ENCODE measurements at places on chromosomes 4 and X.

DNA sequence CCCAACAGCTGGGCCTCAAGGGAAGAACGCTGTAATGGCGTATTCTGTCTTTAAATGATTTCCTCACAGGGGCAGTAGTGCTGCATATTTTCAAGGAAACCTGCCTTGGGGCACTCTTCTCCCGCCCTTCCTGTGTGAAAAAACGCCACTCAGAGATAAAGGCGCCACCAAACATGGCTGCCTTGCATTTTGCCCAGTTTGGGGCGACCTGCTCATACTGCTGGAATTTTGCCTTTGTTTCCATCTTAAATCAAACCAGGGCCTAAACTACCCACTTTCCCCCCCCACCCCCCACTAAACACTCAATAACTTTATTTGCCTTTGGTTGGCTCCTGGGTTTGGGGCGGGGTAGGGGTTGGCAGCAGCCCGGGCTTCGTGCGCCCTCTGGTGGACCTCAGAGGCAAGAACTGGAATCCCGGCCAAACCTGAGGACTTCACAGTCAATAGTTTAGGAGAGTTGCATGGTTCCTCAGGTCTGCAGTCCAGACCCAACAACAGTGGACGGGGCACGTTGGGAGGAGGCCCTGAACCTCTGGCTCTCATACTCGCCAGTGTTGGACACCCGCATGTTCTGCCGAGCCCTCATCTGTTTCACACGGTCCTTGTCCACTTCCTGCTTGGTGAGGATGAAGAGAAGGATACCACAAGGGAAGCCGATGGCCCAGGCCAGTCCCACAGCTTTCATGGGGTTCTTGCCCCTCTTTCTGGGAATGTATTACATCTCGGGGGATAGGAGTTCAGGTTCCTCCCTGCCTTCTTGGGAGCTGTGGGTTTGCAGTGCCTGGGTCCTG, 220.1 kb upstream of the STK26 start:
- DNase-seq, result no peak

- DNase-seq, result no peak
These were observed 39.8 kb downstream of the NPY2R start for GRCh38 chr4:155248002-155248896.

- no peak for DNase-seq
These were observed 144.8 kb upstream of the UNC5C start for GRCh38 chr4:95693594-95693993.

- DNase-seq, result no peak
These were observed 322.0 kb downstream of the FSTL5 start for GRCh38 chr4:161841759-161842158.

DNA sequence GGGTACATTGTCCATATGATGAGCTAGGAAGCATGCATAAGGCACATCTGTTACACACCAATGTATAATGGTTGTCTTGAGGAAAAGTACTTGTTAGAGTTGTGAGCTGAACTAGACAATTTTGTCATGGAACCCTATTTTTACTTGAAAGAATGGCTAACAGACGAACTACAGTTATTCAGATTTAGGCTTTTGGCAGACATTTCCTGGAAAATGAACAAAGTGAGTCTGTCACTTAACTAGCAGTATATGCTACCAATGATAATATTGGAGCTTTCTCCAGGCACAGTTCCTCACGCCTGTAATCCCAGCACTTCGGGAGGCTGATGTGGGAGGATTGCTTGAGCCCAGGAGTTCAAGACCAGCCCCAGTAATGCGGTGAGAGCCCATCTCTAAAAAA, 61.9 kb upstream of the SLC25A43 start:
- no peak for DNase-seq

GRCh38 chrX:72396117-72396516, 90.4 kb upstream of the CITED1 start:
- no peak for DNase-seq

- no peak for DNase-seq
These were observed 12.2 kb upstream of the ZNF280C start for GRCh38 chrX:130280901-130281300.

DNA sequence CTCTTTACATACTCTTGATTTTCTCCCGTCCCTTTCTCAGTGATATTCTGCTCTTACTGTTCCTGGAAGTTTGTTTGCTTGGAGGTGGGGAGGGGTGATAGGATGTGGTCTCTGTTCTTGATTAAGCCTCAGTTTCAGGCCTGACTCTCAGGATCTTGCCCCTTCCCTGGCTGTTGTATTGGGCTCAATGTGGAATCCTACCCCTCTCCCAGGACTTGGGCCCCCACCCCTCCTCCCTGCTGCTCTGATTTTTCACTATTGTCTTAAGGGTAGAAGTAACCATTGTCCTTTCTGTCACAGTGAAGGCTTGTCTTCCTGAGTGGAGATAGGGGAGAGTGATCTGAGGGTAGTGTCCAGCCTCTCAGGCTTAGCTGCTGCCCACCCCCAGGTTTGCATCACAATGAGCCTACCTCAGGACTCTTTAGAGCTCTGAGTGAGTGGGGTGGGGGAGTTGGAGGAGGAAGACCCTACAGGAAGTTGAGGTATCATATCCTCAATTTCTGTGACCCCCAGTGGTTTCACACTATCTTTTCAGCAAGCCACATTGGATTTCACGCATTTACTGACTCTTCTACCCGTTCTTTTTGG, 16.5 kb downstream of the CDKL5 start:
- no peak for DNase-seq

DNA sequence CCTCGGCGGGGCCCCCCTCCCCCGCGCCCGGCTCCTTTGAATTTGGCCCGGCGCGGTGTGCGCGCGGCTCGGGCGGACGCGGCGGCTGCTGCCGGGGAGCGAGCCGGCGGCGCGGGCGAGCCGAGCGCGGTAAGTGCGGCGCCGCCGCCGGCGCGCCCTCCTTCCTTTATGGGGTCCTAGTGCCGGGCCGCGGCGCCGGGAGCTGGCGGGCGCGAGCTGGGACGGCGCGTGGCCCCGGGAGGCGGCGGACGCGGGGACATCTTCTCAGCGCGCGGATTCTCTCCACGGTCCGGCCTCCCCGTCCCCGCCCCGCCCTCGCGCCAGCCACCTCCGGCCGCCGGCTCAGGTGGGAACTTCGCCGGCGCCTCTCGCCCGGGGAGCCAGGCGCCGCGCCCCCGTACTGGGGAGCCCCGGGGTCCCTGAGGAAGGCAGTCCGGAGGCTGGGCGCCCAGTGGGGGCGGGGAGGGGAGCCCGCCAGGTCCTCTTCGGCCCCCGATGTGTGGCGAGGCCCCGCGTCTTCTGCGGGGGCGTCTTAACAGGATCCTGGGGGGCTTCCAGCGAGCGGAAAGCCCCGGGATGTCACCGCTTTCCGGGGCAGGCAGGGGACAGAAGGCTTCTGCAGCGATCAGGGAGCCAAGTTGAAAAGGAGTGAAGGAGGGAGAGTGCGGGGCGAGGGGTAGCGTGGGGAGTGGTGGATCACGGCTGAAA, 98.4 kb upstream of the TENM3 start:
- no peak for DNase-seq

- DNase-seq, result no peak
These were observed 59.5 kb downstream of the PPA2 start for GRCh38 chr4:105414316-105414715.

GRCh38 chr4:145019346-145019745, 78.7 kb downstream of the ANAPC10 start:
- no peak for DNase-seq

DNA sequence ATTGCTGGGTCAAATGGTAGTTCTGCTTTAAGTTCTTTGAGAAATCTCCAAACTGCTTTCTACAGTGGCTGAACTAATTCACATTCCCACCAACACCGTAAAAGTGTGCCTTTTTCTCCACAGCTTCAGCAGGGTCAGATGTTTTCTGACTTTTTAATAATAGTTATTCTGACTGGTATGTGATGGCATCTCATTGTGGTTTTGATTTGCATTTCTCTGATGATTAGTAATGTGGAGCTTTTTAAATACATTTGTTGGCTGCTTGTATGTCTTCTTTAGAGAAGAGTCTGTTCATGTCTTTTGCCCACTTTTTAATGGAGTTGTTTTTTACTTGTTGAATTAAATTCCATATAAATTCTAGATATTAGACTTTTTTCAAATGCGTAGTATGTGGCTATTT, 257.5 kb upstream of the ANKRD50 start:
- no peak for DNase-seq

GRCh38 chrX:129779747-129780146, at the start of gene SASH3:
SASH3 (plus strand) TSS chrX:129779949; CDS start chrX:129780098, 149 bp downstream.
- DNase-seq, result no peak

GRCh38 chr4:83054928-83055327, 19.9 kb downstream of the COPS4 start:
- DNase-seq, result no peak

GRCh38 chr4:77264826-77265225, 107.8 kb downstream of the CCNG2 start:
- no peak for DNase-seq

- no peak for DNase-seq
These were observed 7.8 kb upstream of the PIGA start for GRCh38 chrX:15343075-15343476.

GRCh38 chr4:7821245-7822136, 118.2 kb downstream of the AFAP1 start:
- DNase-seq, result no peak

- no peak for DNase-seq
These were observed 6.9 kb upstream of the ELF4 start for GRCh38 chrX:130117166-130117565.
